T-helper 2 cell (primary cell): ENCODE measurements at places on chromosomes 2 and 18.
A peak's percentile ranks its signal among the peaks of the same experiment; 100 is the strongest.

DNA sequence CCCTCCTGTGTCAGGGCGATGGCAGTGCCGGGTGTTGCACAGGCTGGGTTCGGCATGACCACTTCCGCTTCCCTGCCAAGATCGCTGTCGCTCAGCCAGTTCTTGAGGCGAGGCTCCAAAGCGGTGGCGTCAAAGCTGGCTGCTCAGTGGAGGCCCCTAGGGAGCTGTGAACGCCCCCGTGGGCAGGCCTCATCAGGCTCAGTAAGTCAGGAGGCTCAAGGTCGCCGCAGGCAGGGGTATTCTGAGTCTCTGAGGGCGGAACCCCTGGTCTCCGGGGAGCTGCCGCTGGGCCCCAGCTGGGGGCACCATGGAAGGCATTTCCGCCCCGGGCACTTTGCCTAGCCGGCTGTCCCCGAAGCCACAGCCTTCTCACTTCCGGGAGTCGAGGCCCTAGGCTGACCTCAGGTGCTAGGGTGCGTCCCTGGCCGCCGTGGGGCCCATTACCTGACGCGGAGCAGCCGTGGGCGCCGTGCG is 210.4 kb downstream of the SOCS6 start:
- DNase-seq, result no peak

DNA sequence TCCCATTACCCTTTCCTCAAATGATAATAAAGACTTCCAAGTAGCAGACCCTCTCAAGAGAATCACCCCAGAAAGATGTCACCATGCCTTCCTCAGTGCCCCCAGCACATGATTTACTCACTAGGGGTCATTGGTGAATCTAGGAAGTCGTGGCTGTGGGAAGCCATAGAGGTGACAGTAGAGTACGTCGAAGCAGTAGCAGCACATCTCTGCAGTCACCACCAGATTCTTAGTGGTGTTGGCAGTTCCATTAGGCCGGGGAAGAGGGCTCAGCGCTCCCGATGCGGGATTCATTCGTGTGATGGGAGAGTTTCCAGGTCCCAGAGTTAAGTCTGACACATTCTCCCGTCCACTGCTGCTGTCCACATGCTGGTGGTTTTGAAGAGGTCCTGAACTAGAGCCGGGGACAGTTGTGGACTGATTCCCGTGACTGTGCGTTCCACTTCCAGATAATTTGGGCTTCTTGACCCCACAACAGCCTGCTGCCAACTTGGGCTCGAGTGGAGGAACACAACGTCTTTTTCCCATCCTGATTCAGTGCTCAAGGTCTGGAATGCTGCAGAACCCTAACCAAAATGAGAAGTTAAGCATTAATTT is 12.0 kb downstream of the AMMECR1L start:
- no peak for DNase-seq

DNA sequence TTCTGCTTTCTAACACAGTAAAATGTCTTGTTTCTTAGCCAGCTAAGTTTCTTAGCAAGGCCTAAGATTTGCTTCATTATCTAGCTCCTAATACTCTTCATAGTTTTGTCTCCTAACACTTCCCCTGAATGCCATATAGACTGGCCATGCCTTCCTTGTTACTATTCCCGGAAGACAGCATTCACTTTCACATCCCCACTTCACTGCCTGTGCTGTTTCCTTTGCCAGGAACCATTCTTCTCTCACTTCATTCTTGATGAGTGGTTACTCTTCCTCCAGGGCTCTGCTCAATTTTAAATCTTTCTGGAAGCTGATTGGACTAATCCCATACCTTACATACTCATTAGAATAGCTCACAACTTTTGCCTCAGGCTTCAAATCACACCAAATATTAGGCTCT is 1510.2 kb upstream of the DDX18 start:
- no peak for DNase-seq

DNA sequence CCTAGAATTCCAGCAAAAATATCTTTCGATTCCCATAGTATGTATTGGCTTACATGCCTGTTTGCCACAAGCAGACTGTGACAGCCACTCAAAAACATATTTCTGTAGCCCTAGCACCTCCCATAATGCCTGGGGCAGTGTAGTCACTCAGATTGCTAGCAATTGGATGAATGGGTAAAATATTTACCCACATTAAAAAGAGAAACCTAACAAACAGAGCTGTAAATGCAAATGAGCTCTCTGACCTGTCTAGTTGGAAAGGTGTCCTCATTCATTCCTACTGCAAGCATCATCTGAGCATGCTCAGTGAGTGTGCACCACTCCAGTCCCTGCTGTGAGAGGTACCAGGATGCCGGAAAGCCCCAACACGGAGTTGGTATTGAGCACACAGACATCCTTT is 234.0 kb upstream of the RAB12 start:
- DNase-seq, result no peak

- DNase-seq, result no peak
Observed at GRCh38 chr2:145203891-145204290, 684.0 kb upstream of the ZEB2 start.

GRCh38 chr18:69612242-69612641 is 211.6 kb downstream of the DOK6 start:
- DNase-seq, result no peak

DNA sequence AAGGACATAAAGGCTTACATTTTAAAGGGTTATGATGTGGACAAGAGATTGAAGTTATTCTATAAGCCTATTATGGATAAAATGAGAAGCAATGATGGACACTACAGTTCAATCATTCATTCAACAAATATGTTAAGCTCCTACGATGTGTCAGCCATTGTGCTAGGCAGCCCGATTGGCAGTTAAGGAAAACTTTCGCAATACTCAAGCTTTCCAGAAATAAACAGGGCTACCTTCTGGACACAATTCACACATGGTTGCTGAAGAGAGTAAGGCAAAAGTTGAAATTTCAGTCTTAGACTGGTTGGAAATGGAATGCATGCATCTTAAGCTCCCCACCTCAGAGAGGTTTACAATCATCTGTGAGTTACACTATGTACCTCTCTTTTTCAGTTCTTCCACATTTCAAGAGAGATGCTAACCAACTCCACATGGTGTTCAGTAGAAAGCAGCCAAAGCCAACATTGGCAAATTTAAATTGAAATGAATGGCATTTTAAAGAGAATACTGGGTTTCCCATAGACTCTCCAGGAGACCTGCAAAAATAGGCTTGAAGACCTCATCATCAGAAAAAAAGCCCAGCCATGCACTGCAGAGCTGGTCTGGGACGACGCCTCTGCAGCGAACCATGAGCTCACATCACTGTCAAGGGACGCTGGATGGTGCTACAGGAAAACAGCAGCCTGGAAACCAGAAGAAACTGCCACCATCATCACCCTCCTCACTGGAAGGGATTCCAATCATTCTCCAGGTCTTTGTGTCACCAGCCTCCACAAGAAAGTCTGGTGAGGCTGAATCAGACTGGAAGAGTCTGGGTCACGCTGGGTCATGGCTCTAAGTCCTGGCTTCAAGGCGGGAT is 276.3 kb downstream of the AFF3 start:
- no peak for DNase-seq

GRCh38 chr18:76824754-76825153 is 2.4 kb downstream of the ZNF236 start:
- DNase-seq, result no peak

DNA sequence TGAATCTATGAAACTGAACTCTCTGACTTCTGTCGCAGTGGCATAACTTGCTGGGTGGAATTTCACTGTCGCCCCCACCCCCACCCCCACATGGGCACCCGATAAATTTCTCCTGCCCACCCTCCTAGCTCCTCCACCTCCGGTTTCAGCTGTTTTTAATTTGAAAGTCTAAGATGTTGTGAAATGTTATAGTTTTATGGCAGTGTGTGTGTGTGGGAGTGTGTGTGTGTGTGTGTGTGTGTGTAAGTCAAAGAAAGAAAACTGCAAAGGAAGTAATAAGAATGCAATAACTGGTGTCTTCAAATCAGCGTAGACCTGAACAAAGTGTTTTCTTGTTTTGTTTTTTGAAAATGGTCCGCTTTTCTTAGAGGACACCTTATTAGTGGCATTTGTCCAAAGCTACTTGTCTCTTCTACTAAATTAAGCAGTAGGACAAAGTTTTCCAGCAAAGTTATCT is 388 bp downstream of the DTNA start:
- DNase-seq, result no peak

DNA sequence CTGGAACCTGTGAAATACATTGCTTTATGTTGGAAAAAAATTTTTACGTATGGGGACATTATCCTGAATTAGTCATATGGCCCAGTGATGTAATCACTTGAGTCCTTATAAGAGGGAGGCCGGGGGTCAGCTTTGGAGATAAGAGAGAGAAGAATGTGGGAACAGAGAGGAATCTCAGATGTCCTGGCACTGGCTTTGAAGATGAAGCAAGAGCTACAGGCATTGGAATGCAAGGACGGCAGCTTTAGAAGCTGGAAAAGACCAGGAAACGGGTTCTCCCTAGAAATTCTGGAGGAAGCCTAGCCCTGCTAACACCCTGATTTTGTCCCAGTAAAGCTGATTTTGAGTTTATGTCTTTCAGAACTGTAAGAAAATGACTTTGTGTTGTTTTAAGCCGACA is 1129.9 kb upstream of the GYPC start:
- no peak for DNase-seq

- DNase-seq, result no peak
Observed at GRCh38 chr2:729376-729861, 52.2 kb upstream of the TMEM18 start.

- no peak for DNase-seq
Observed at GRCh38 chr2:227486688-227487087, 14.7 kb downstream of the AGFG1 start.

GRCh38 chr2:226874749-226875148 is 38.9 kb downstream of the RHBDD1 start:
- no peak for DNase-seq

DNA sequence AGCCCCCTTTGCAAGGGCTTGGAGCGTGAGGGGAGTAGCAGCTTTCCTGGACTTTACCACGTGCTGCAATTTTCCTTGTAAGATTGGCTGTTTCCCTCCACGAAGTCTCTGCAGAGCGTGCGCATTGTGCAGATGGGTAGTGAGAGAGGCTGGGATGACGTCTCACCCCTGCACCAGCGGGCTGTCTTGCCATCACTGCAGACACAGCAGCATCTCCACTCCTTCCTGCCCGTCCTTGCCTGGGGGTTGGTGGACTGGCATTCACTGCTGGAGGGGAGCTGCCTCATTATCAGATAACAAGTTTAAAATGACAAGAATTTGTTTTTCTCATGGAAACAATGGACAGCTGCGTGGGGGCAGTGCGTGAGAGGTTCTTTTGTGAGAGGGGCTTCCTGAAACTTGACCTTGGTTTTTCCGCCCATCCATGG is 45.3 kb upstream of the HS6ST1 start:
- DNase-seq, result no peak

DNA sequence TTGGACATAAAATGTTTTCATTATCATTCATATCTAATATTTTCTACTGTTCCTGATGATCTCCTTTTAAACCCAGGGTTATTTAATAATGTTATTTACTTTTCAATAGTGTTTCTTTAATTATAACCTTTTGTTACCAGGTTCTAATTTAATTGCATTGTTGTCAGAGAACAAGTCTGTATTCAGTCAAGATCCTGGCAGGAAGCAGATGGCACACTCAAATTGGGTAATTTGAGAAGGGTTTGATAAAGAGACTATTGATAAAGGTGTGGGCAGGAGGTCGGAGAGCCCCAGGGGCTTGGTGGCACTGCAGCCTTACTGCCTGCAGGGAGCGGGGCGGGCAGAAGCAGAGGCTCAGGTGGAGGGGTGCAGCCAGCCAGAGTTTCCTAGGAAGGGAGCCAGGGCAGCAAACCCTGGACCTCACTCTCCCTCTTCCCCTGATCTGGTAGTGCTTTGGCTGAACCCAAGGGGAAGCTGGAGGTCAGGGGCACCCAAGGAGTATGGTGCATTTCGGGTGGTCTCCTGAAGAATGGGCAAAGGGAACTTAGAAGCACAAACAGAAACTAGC is 2.3 kb upstream of the KIF1A start:
- DNase-seq, result no peak

DNA sequence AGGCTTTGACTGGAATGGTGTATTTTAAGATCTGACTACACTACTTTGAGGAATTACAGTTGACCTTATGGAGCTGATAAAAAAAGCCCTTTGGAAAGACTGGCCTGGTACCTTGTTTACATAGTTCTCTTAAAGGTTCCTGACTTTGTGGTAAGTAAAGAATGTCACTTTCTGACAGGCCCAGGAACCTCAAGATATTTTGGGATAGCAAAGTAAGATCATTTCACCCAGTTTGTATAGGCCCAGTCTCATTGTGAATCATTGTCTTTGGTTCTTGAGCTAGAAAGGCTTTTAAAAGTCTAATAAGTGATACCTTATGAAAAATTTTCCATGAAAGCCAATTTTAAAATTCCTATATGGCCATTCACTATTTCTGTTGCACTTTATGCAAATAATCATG is 316.3 kb upstream of the LRRTM4 start:
- DNase-seq, result no peak

GRCh38 chr2:64361151-64361938 is 92.6 kb upstream of the LGALSL start:
- no peak for DNase-seq

- DNase-seq, result no peak
Observed at GRCh38 chr2:159119652-159120257, 151.3 kb downstream of the TANC1 start.

DNA sequence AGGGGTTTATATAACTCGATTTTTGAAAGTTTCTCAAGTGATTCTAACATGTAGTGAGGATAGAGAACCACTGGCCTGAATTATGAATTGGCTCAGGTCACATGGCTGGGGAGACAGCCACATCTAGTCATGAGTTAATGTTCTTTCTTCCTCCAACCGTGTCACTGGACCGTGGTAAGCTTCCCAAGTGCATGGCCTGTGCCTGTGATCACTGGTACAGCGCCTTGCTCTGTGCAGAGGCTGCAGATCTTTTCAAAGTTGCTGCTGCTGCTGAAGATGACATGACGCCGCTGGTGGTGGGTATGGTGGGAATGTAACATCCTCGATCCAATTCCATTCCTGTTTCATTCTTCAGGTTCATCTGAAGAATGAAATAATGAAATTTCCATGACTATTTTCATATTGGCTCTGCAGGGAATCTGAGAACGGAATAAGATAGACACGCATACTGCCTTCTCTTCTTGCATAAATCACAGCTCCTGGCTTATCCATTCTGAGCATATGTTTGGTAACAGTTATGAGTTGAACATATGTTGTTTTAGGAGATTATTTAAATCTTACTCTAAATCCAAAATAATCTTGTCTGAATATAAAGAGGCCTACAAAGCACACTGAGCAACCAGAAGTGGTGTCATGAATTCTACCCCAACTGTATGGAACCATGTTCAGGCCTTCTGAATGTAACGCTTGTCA is 100.5 kb upstream of the THSD7B start:
- no peak for DNase-seq

DNA sequence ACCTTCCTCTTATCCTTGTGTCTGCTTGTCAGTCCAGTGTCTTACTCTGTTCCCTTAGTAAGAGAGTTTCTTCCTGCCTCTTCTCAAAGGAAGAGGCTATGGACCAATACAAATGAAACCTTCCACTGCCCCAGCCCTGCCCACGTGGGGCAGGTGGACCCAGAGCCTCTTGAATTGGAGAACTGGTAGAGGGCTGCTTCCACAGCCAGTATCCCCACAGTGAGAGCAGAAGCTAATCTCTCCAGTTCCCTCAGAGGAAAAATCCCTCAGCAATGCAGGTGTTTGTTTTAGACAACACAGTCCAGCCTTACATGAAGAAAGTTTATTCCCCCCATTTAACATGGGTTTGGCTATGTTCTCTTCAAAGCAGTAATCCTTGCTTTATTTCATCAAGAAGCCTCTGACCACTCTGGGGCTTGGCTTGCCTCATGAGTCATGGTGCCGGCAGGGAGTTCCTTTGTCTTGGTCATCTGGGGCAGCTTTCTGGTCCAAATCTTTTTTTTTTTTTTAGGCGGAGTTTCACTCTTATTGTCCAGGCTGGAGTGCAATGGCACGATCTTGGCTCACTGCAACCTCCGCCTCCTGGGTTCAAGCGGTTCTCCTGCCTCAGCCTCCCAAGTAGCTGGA is 6.5 kb upstream of the CYBRD1 start:
- DNase-seq, result no peak

GRCh38 chr2:39216346-39217191 is 27.2 kb downstream of the CDKL4 start:
- DNase-seq, result peak; percentile 43
